Activated naive CD4-positive, alpha-beta T cell (primary cell): ENCODE measurements at places on chromosomes 7 and 10.

DNA sequence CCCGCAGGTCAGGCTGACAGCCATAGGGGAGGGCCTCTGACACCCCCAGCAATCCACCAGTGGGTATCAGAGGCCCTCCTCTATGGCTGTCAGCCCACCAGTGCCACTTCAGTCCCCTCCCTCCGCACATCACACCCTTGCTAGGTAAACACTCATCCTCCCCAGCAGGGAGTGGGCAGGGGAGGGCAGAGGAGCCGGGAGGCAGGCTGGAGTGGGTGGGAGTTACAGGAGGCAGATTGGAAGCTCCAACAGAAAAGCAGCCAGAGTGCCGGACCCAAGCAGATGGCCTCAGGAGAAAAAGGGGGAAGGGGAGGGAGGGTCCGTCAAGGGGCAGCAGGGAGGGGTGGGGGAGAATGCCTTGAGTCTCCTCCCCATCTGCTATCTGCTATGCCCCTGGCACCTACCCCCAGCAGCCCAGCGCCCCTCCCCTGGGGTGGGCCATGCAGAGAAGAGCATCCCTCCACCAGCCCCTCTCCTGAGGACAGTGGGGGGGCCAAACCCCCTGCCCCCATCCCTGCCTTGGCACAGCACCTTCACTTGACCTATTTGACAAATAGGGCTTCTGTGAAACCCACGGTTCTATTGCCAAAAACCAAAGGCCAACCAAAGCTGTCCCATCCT is 2.4 kb downstream of the RASGEF1A start:
- no peak for DNase-seq

DNA sequence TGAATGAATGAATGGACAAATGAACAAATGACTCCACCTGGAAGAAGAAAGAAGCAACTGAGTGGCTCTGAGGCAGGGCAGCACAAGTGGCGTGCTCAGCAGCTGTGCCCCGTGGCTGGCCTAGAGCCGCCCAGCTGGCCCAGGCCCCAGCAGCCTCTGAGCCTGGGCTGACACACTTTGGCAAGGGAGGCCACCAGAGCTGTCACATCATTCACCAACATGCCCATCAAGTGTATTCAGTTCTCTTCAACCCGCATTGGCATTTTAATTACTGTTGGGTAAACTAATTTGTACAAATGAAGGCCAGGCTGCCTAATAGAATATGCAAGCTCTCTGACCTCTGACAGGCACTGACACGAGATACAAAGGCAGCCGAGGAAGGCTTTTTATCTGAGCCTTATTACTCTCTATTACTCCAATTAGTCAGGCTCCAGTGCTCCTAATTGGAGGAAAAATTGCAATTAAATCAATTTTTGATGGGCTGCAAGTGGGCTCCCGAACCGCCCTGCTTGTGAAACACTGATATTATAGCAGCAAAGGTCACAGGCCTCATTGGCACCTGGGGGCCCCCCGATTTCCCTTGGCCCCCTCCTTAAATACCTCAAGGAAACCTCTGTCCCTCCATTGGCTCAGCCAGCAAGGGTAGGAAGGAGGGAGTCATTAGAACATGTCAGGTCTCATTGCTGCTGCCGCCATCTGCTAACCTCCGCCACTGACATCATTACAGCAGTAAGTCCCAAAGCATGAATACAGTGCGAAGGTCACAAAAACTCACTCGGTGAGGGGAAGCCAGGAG is 41.9 kb downstream of the DPCD start:
- DNase-seq: no peak

DNA sequence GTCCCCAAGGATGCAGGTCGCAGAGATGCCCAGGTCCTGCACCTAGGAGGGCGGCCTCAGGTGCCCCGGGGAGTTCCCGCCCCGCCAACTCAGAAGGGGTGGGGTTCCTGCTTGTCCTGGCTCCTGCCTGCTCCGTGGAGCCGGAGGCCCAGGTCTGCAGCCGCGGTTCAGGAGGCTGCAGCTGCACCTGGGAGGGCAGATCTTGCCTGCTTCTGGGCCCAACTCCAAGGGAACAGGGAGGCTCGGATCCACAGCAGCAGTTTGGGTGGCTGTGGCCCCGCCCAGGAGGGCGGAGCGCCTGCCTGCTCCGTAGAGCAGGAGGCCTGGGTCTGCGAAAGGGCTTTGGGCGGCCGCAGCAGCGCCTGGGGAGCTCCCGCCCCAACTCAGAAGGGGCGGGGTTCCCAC is 108.2 kb upstream of the EGR2 start:
- no peak for DNase-seq

DNA sequence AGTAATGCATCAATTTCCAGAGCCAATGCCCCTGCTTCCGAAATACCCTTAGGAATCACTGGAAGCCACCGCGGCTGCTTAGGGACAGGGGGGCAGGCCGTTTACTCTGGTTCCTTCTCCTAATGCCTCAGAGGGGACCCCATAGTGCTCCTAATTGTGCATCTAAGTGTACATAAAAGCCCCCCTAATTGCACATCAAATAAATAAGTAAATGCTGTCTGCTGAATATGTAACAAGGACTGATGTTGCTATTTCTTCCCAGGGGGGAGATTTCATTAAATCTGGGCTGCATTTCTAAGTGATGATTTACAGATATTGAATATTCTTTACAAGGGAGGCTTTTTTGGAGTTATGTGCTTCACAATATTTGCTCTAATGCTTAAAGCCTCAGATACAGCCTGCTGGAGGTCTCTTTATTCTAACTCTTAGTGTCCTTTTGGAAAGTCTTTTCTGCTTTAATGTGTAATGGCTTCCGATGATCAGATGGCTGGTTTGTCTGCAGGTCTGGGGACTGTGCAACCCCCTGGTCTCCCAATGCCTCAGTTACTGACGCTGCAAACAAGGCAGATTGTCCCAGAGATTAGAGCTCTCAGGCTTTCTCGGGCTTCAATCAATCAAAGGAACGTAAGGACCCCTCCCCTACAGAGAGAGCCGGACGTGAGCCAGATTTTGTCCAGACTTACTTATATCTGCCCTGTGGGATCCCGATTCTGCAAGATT is 143.0 kb downstream of the PRPF18 start:
- DNase-seq: no peak
